ENCODE measurements at places on chromosomes 7 and 10.

DNA sequence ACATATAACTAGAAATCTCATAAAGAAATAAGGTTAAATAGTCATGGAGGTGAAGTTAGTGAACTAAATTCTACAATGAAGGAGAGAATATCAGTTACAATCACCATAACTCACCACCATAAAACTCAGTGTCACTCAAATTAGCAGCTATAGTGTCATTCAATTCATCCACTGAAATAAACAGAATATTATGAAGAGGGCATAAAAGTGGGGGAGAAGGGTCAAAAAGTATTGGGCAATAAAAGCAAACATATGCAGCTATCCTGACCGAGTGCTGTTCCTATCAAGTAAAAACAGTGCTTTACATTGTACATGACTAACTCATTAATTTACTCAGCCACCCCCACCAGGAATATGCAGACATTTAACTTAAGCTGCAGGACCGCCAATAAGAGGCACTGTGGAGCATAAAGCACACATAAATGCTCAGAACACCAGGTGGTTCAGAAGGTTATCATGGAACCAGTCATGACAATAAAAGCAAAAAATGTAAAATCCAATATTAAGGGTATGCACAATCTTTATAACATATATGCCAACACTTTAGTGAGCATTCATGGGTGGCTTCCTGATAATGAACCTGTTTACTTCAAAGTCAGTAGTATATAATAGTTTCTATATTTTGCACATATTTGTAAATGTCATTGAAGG lies 95.5 kb upstream of the LAMB4 start:
- no peak for DNase-seq

DNA sequence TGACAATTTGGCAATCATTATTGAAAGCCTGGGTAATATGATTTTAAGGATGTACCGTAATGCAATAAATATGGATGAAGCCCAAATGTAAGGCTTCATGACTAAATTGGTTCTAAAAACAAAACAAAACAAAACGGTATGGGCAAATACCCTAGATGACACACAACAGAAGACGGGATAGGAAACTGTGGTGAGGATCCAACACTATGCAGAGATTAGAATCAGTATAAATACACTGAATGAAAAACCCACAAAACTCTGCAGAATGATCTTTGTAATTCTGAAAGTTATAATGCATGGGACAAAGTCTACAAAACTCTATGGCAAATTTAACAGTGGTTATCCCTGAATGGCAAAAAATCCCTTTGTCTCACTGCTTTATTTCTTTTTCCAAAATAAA lies 57.6 kb downstream of the MALSU1 start:
- no peak for DNase-seq

DNA sequence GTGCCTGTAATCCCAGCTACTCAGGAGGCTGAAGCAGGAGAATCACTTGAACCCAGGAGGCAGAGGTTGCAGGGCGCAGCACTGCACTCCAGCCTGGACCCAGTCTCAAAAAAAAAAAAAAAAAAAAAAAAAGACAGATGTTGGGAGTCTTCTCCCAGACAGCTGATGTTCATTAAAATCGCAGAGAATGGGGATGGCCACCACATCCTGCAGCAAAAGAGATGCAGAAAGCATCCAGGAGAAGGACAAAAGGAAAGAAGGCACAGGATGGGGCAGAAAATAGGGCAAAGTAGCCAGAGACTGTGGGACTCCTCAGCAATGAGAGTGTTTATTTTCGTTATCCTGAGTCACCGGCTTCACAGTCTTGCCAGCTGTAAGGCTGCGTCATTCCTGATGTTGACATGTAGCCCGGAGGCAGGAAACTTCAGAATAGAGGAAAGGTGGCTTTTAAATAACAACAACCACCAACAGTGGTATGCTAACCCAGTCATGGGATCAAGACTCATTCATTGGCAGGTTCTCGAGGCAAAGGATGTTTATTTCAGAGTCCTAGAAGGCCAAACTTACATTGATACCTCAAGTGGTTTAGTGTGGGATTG lies 149.5 kb upstream of the SVIL start:
- DNase-seq = no peak

DNA sequence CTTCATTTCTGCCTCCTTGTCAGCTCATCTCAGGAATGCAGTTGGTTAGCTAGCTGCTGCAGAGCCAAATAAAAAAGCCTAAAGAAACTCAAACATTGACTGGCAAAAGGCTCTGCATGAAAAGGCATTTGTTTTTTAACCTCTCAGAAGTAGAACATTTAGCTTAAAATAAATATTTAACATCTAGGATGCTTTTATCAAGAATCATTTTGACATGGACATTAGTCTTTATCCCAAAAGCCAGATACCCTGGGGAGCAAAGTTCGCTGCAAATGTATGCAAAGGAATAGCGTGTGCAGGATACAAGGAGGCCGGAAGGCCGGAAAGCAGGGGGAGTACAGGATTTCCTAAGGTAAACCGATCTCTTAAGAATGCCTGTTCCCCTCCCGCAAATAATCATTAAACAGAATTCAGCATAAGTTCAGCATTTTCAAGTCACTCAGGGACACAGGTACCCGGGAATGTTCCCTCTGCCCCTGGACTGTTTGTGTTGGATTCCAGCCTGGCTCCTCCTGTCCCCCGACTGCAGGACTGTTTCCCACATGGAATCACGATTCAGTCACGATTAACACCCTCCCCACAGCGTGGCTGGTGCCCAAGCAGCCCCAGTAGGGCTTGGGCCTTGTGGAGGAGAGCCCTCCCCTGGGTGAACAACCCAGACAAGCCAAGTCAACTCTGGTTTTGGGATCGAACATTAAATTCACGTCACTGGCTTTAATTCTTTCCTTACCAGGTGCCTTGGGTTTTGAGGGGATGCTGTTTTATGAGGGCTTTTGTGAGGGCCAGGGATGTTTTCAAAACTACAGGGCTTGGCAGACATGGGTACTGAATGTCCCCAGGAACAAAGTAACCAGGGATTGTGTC lies 97.8 kb downstream of the HIPK2 start:
- DNase-seq = no peak

GRCh38 chr10:43123361-43124093 lies 14.7 kb upstream of the CSGALNACT2 start:
- no peak for DNase-seq

DNA sequence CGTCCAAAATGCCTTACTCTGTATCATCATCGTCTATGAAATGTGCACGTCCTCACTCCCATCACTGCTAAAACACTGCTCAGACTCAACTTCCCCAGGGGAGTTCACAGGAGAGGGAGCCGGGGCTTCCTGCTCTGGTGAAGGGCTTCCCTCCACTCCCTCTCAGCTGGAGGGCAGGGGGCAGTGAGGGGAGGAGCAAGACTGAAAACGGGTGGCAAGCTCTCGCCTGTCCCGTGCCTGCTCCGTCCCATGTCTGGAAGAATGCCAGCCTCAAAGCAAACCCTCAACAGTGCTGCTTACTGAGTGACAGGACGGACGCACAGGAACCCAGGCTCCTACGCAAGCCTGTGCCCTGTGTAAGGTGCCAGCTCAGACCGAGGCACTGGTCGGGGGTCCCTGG lies 25.1 kb downstream of the PRKAG2 start:
- no peak for DNase-seq

GRCh38 chr7:105656922-105657521 lies 75.7 kb upstream of the EFCAB10 start:
- peak; percentile 48 for DNase-seq

DNA sequence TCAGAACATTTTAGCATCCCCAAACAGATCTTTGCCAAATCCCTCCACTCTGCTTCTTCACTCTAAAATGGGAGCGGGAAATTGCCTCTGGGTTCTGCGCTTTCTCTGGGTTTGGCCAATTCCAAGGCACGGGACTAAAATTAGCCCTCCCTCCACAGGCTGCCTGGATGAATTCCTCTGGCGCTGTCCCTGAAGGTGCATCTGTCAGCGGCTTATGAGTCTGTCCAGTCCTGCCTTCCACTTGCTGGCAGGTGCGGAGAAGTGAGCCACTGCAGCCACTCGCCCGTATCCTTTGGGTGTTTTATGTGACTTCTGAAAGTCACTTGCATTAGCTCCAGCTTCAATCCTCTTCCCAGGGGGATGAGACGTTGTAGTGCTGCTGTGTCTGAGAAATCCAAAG lies 121.6 kb downstream of the SH2D4B start:
- no peak for DNase-seq

- no peak for DNase-seq
Observed at GRCh38 chr7:4791101-4791737, 15.8 kb downstream of the AP5Z1 start.

DNA sequence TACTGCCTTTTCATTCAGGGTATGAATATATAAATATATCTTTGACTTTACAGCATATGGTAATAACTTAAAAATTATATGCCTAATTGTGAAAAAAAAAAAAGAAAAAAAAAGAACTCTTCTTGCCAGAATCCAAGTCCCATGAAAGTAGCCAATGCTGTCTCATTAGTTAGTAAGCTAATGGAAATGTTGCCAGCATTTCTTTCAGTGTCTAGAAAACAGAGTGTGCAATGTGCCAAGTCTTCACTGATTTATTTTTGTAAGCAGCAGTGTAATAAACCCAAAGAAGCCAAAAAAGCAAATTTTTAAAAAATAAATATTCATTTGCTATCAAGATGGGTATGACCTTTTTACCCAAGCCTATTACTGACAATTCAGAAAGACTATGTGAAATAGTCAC lies 31.1 kb upstream of the LRRN3 start:
- DNase-seq = no peak

DNA sequence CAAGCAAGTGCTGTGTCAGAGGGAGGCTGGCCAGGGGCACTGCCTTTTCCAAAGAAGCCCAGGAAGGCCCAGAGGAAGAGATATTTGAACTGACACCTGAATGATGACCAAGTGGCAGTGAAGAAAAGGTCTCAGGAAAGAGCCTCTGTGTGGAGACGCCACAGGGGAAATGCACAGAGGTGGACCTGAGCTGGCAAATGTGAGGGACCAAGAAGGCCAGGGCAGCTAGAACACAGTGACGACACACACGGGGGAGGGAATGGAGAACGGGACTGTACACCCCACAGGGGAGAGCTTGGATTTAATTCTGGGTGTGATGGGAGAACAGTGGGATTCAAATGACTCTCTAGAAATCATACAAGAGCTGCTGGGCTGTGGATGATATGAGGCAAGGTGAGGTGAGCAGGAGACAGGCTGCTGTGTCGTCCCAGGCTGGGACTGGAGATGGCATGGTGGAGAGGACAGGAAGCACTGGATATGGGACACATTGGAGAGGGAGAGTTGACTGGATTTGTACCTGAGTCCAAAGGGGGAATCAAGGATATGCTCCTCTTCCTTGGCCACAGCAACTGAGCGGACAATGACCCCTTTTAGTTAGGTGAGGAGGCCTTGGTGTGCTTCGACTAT lies 84.2 kb upstream of the DDC start:
- no peak for DNase-seq

DNA sequence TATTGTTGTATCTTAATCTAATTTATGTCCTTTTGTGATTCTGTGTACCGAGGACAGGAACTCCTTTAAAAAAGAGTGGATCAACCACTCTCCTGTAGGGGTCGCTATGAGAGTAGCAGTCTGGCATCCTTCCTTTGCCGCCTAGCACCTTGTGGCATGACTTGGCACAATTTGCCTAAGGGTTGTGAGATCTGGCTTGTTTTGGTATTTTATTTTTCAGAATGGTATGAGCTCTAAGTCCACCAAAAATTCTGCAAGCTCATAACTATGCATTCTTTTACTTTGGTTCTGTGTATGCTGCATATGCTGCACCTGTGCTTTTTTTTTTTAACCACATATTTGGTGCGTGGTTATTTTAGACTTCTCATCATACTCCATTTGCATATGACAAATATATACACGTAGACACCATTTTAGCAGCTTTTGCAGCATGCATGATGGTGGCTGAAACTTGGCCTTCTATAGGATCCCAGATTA lies 112.8 kb downstream of the CDK14 start:
- DNase-seq = no peak

DNA sequence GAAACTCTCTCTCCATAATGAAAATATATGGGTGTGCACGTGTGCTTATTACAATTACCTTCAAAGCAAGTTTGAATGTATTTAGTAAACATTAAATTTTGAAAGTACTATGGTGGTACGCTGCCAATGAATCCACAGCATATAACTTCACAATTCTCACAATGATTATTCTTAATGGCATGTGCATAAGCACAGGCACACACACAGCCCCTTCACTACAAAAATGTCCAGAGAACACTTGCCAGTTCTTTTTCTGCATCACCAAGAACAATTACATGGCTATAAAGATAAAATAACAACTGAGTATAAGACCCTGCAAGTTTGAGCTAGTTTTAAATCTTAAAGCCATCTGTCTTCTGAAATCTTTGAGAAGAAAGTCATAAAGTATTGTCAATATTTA lies 22.2 kb downstream of the SGCE start:
- no peak for DNase-seq

DNA sequence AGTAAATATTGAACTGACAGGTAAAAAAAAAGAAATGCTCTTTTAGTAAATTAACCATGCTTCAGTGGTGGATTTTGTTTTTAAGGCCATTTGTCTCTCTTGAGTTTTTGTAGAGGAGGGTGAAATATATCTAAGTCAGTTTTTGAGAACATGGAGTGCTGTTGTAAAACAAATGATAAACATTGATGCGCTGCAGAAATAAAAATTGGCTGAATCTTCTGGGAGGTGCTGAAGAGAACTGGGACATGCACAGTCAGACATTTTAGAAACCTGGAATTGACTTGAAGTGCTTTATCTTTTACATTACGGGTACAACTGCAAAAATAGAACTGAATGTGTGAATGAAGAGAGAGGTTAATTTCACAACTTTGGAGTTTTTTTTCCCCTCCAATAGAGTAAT lies 203.0 kb upstream of the HDAC9 start:
- no peak for DNase-seq

DNA sequence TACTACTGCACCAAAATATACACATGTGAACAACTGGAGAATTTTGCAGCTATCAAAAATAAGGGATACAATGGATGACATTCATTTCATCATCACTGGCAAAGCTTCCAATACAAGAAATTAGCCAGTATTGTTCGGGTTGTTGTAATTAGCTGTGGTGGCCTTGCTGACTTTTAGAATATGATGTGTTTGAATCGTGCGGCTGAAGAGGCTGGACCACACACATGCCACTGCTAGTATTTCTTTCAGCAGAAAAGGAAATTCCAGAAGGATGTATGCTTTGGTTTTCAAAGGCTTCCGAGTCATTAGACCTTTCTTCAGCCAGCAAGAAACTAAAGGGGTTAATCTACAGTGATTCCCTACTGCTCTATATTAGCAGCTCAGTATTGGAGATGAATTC lies 16.6 kb downstream of the RPP38 start:
- no peak for DNase-seq

- DNase-seq = no peak
Observed at GRCh38 chr7:140670343-140670935, 2.3 kb upstream of the ADCK2 start.

GRCh38 chr10:124087672-124088634 lies 5.4 kb downstream of the CHST15 start:
- no peak for DNase-seq

DNA sequence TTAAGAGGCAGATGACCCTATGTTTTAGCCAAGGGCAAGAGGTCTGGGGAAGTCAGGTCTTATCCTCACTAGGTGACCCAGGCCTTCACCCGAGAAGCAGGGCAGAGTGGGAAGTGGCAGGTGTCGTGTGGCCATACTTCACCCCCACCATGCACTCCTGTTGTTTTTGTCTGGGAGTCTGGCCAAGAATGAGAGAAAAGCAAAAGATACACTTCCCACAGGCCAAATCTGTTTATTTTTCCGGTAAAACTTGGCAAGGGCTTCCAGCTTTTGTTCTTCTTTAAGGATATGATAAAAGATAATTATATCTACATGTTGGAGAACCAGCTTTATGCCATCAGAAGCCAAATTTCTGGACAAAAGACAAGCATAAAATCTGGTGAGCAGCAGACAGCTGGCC lies 137.4 kb upstream of the CDC14C start:
- DNase-seq = no peak

- DNase-seq = no peak
Observed at GRCh38 chr7:151053751-151054150, 3.9 kb downstream of the CDK5 start.

Measured in activated effector memory CD4-positive, alpha-beta T cell treated with Interleukin-2 at 50 U/mL for 16 hours (primary cell).